Activated gamma-delta T cell treated with anti-CD3 and anti-CD28 coated beads, Interleukin-2, amount 50 U/mL, for 16 hours (primary cell): ENCODE measurements at places on chromosomes 5 and 9.

- DNase-seq = no peak
Observed at GRCh38 chr5:136066661-136067271, 38.0 kb downstream of the TGFBI start.

DNA sequence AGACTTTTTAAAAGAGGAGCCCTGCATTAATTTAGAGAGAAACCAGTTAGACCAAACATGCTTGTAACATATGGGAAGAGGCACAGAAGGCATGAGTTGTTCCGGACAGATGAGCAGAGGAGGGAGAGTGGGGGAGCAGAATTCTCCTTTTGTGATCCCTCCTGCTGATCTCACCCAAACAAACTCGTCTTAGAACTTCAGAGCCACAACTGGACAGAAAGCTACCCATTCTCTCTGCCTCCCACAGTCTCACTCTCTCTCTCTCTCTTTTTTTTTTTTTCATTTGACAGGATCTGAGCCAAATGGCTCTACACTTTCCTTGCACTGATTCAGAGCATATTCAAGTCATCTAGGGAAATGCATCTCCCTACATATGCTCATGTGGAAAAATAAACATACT lies 196.0 kb upstream of the PAPPA start:
- no peak for DNase-seq

DNA sequence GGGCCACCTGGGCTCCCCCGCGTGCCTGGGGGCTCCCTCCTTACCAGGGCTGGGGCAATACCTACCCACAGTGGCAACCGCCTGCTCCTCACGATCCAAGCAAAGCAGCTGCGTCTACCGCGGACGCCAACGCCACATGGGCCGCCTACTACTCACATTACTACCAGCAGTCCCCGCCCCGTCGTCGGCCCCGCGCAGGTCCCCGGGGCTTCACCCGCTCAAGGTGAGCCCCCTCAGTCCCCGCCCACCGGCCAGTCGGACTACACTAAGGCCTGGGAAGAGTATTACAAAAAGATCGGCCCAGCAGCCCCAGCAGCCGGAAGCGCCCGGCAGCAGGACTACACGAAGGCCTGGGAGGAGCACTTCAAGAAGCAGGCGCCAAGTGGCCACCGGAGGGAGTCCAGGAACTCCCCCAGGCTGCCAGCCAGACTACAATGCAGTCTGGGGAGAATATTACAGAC lies 106.0 kb upstream of the MTAP start:
- DNase-seq = no peak

- no peak for DNase-seq
Observed at GRCh38 chr5:107512029-107512428, 158.7 kb downstream of the EFNA5 start.

- no peak for DNase-seq
Observed at GRCh38 chr9:112719696-112720095, 1.8 kb upstream of the INIP start.

DNA sequence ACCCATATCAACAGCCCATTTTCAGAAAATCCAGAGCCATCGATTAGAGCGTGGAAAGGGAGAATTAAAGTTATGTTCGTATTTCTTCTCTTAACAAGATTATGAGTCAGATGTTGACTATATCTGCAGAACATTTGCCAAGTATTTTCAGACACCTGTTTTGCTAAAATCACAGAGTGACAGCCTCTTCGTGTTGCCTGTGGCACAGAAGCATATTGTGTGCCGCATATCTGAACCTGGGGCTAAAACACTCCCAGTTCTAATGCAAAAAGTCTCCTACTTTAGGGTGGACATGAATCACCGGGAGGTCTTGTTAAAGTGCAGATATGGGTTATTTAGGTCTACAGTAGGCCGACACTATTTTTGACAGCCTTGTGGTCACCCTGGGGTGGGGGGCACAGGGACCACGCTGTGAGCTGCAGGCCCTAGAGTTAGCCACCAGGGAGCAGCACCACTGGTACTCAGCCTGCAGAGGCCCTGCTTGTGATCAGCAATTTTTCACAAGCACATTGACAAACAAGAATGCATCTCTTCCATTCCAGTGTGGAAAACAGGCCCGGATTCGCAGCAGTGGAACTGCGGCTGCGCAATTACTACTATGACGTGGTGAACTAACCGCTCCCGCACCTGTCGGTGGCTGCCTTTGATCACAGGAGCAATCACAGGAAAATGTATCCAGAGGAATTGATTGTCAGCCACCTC lies 93.5 kb downstream of the SYK start:
- DNase-seq = no peak

DNA sequence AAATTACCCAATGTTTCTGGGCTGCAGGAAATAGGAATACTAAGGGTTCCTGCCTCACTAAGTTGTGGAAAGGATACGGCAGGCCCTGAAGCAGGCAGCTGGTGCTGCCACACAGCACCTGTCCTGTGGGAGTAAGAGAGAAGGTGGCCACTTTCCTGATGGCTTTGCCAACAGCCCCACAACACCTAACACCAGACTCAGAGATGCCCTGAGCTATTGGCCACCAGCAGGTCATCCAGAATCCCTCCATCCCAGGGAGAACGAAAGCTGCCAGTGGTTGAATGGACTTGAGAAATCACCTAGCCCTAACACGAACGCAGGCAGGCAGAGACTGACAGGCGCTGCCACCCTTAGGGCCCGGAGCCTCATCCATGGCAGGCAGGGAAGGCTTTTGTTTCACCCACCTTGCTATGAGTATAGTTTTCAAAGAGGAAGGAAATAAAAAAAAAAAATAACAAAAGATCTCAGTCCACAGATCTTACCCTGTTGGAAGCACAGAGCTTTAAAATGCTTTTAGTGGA lies 82.2 kb downstream of the DCP2 start:
- DNase-seq = no peak

GRCh38 chr5:158124606-158125316 lies 265.8 kb upstream of the CLINT1 start:
- DNase-seq = no peak

DNA sequence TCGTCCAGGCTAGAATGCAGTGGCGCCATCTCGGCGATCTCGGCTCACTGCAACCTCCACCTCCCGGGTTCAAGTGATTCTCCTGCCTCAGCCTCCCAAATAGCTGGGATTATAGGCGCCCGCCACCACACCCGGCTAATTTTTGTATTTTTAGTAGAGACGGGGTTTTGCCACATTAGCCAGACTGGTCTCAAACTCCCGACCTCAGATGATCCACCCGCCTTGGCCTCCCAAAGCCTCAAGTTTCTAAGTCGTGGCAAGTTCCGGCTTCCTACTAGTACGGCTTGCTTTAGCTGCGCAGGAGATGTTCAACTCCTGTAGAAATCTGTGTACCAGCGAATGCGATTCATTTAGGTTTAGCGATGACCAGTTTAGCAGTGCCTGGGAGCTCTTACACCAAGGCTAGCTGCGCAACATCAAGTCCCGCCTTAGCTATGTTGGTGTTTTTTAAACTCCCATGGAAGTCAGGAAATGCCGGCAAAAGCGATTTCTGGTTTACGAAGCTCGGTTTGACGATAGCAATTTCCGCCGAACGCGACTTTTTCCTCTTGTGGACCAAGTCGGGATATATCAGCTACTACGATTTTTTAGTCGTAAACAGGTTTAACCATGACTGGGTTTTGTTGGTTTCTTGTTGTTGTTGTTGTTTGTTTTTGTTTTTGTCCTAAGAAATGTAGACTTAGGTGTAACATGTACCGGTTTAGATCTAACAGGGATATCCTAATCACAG lies 46.4 kb downstream of the ANXA2R start:
- DNase-seq = no peak

DNA sequence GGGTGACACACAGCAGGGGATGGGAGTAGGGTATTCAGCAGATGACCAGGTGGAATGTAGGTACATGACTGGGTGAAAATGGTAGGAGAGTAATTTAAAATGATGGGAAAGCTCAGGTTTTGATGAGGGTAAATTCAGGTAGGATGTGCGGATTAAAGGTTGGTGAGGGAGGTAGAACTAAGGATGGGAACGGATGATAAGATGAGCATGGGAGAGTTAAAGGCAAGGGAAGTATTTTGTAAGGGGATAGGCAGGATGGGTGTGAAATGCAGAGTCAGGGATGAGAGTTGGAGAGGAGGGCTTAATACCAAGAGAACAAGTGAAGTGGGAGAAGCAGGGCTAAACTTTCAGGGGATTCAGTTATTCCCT lies 1.5 kb downstream of the TLN1 start:
- no peak for DNase-seq

- no peak for DNase-seq
Observed at GRCh38 chr5:71873191-71873591, 154.1 kb downstream of the CARTPT start.

DNA sequence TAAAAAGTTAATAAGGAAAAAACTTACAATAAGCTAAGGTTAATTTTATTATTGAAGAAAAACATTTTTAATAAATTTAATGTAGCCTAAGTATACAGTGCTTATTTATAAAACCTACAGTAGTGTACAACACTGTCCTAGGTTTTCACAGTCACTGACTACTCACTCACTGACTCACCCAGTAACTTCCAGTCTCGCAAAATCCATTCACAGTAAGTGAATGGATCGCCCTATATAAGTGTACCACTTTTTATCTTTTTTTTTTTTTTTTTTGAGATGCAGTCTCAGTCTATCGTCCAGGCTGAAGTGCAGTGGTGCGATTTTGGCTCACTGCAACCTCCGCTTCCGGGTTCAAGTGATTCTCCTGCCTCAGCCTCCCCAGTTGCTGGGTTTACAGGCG lies 47.7 kb downstream of the FNIP1 start:
- DNase-seq = no peak

GRCh38 chr5:81146031-81146430 lies 87.1 kb upstream of the CKMT2 start:
- DNase-seq = no peak

GRCh38 chr9:76680716-76681425 lies 83.4 kb upstream of the PCA3 start:
- DNase-seq = no peak

- DNase-seq = no peak
Observed at GRCh38 chr5:124980163-124980941, 233.9 kb upstream of the ZNF608 start.

DNA sequence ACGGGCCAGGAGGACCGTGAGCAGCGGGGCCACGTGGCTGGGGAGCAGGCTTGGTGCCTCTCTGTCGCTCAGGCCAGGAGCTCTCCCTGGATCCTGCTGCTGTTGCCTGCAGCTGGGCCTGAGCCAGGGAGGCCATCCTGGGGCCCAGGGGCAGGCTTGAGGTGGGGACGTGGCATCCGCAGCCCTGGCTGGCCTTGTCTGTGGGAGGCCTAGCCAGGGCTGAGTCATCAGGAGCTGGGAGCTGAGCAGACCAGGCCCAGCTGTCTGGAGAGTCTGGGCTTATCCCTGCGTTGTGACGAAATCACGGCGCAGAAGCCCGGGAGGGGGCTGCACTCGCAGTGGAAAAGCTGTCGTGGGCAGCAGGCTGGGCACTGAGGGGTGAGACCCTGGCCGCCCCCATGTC lies 138.8 kb upstream of the COL5A1 start:
- DNase-seq = no peak

- no peak for DNase-seq
Observed at GRCh38 chr5:155101697-155102096, 88.1 kb downstream of the KIF4B start.

DNA sequence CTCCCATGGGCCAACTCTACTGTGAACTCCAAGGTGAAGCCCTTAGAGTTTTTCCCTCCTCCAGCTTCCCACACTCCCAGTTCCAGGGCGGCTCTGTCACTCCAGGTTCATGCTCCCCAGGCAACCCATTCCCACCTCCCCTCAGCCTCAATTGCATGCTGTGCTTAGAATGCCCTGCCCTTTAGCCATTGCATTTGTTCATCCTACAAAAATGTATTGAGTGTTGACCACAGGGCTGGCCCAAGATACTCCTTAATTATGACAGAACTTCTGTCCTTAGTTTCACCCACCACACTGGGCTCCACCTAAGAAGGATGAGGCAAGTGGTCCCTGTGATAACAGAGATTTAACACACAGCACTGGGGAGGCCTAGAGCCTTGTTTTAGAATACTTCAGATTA lies 236.1 kb downstream of the ADAMTSL1 start:
- DNase-seq = no peak

DNA sequence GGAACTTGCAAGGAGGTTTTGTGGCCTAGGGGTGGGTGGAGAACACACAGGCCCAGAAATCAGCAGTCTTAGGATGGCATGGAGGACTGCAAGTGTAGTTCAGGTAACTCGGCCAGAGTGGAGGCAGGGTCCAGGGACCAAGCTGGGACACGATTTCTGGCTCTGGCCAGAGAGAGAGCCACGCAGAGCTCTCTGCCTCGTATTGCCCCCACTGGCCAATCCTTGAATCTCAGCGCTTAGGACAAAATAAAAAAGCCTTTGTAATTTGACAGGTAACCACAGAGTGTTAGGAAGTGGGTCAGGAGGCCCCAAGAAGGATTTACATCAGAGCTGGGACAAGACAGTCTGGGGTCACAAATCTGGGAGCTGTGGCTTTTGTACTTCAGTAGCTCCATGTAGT lies 11.7 kb downstream of the MAP3K1 start:
- no peak for DNase-seq

GRCh38 chr5:22102823-22103359 lies 750.3 kb downstream of the CDH12 start:
- DNase-seq = no peak

DNA sequence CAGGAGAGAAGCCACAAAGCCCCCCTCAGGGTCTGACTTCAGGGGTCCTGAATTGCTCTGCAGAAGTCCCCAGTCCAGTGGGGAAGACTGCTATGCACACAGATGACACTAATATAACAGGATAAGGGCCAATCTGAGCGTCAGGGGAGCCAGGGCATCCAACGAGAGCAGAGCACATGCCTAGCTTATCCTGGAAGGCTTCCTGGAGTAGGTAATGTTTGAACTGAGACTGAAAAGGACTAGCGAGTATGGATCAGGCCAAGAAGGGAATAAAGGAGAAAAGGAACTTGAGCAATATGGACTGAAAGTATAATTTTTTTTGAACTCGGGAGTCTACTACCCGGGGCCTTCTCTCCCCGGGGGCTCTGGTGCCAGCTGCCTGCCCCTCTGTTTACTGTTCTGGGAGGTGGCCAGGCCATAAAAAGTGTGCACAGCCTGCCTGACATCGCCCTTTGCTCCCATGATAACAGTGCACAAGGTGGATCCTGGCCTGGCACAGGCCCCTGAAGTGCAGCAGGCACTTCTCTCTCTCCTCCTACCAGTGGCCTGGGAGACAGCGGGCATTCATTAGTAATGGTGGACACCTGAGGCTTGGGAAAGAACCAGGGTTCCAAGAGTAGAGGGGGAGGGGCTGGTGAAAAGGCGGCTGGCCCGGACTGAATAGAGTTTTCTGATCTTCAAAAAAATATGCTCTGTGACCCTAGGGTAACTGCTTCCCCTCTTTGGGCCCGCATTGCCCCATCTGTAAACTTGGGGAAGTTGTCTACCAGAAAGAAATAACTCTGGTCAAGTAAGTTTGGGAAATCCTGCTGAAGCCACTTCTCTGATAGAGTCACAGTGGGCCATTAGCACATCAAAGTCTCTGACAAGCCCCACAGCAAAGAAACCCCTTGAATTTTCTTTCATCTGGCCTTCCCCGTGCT lies 4.6 kb upstream of the SLC6A7 start:
- no peak for DNase-seq

- DNase-seq = no peak
Observed at GRCh38 chr9:104819033-104819432, 55.1 kb downstream of the NIPSNAP3B start.
